DMS79 treated with DMSO at 0.1 percent for 48 hours (cell line): ENCODE measurements at places on chromosomes 7 and 10.

- no peak for DNase-seq
Measured at GRCh38 chr10:15096661-15097010, 519 bp upstream of the RPP38 start.

GRCh38 chr10:96719200-96719599 is 1.1 kb downstream of the PIK3AP1 start:
- DNase-seq: peak; percentile 14

DNA sequence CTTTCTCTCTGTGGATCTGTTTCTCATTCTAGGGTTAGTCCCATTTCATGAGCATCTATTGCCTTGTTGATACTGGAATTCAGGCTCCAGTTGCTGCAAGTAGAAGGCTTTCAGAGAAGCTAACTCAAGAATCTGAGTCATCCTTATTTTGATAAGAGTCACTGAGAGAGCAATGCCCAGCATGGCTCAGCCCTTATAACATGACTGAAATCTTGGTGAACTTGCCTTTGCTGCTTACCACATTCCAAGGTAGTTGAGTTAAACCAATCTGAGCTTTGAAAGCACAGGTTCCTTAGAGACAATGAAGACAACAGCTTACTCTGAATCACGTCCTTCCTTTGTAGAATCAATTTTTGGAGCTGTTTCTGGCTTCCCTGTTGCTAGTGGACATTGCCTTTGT is 53.6 kb upstream of the CHCHD3 start:
- no peak for DNase-seq

GRCh38 chr10:58439632-58440364 is 54.6 kb downstream of the TFAM start:
- DNase-seq: no peak

GRCh38 chr10:97388152-97388551 is 13.0 kb downstream of the RRP12 start:
- no peak for DNase-seq

DNA sequence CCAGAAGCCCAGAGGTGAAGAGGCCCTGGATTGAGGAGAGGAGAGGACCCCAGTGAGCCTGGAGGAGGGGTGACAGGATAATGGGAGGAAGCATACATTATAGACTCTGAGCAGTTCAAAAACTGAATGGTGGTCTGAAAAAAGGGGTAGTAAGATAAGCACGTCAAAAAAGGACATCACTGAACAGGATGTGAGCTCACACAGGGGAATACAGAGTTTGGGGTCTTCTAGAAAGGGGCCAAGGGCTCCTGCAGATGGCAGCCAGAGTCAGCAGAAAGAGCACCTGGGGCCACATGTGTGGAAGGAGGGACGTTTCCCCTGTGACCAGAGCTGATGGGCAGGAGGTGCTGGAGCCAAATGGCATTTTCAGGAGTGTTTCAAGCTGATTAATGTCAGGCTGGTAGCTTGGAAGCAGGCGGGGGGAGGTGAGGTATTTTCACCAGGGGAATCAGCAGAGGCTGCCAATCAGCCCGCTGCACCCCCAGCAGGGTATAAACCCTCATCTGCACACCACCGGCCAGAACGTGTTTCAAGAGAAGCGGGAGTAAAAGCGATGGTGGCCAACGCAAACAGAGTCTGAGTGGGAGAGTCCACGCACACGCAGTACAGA is 85.8 kb downstream of the TNS3 start:
- DNase-seq: no peak

DNA sequence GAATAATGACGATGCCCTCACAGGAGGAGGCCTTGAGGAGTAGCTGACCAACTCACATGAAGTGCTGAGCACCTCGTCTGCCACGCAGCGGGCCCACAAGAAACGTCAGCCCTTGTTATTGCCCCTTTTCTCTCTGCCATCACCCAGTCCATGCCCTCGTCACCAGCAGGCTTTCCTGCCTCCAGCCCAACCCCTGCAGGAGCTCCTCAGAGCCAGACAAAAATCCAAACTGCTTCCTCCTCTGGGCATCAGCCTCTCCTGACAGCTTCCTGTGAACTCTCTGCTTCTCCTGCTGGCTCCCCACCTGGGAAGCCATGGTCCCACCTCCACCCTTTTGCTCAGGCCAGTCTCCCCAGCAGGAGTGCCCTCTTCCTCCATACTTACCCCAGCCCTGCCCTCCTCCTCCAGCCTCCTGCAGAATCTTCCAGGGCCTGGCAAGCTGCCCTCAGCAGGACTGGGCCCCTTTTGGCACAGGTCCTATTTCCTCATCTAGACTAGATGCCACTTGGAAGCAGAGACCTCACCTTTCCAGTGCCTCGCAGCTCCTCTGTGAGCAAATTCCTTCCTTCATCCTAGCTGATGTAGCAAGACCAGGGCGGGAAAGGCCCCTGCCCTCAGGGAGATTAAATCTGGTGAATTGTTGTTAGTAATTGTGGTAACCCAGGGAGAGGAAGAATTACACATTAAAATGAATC is 115.1 kb downstream of the C10orf105 start:
- DNase-seq: peak; percentile 28

- no peak for DNase-seq
Measured at GRCh38 chr10:132097609-132098377, 32.0 kb downstream of the JAKMIP3 start.

DNA sequence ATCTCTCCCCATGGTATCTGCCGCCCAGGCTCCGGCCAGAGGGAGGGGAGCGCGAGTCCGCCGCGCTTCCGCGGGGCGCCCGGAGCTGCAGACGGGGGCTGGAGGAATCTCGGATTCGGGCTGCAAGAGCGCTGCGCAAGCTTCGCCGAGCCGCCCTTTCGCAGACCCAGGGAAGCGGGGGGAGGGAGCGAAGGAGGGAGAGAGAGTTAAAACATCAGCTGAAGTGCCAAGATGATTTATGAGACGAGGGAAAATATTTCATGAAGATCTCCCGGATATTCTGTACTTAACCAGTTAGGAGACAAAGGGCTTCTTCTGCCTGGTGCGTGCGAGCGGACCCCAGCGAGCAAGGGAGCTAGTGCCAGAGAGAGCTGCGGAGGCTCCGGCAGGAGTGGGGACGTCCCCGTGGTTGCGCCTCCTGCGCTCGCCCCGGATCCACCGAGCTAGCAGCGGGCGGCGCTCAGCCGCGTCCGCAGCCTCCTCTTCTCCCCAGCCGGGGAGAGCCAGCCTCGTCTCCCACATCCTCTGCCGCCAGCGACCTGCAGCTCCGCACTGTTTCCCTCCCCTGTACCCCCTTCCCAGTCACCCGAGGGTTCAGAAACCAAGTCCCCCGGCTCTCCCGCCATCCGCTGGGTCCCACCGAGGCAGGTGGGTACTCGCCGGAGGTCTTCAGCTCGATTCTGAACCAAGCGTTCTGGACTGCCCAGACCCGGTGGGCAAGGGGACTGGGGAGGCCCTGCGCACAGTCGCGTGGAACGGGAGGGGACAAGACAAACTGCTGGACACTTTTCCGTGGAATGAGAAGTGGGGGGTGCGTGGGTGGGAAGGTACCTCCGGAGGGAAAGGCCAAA is 1.0 kb upstream of the PAX2 start:
- no peak for DNase-seq

DNA sequence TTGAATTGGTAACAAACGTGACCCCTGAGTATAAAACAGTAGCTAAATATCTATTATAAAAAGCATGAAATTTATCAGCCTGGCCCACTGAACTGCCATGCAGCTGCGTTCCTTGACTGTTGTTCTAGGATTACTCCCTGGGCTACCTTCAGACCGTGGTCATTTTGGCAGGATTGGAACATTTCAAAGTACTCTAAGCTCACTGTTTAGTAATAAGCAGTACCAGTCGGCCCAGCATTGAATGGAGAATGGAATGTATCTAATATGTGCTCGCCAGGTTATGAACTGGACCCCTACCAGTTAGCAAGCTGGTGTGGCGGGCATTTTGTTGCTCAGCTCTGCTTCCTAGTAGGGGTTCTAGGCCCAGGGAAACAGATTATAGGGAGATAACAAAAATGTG is 112.2 kb downstream of the SEMA3C start:
- no peak for DNase-seq

- DNase-seq: no peak
Measured at GRCh38 chr10:10902951-10903350, 114.7 kb upstream of the CELF2 start.

- no peak for DNase-seq
Measured at GRCh38 chr7:29808075-29808801, 1.9 kb downstream of the WIPF3 start.
